ENCODE measurements at places on chromosomes 3 and 15.

- no peak for DNase-seq
Observed at GRCh38 chr15:66644000-66644787, 57.8 kb upstream of the SMAD6 start.

GRCh38 chr15:95948411-95948810, 382.1 kb upstream of the NR2F2 start:
- no peak for DNase-seq

- DNase-seq: no peak
Observed at GRCh38 chr3:24734019-24734418, 239.4 kb upstream of the THRB start.

DNA sequence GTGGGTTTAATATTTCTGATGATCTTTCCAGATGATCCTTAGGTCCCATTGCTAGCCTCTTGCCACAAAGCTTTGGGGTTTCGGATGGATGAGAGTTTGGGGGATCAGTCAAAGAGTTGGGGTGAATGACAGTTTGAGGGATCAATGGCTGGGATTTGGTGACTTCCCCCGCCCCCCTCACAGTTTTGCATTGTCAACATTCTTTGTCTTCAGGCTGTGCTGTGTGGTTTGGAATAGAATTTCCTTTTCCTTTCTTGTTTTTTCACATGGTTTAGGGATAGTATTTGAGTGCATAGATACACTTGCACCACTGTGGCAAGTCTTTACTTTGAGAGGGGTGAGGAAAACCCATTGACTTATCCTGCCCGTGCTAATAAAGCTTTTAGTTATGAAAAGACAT, 14.3 kb downstream of the MEF2A start:
- no peak for DNase-seq

GRCh38 chr3:100615684-100616083, 6.3 kb downstream of the ADGRG7 start:
- DNase-seq: peak; percentile 34

DNA sequence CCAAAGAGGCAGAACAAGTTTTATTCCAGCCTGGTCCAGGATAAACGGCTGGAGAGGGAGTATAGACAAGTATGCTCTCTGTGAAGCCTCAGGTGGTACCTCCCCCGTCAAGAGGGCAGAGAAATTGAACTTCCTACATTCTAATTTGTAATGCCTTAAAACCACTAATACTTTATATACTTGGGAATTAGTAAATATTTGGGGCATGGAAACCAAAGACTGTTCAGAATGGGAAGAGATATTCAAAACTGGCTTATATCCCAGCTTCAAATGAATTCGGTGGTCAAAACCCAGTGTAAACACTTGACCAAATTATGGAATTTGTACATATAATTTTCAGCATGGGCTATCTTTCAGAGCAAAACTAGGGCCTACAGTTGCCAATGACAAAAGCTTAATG, 122.6 kb downstream of the FBN1 start:
- no peak for DNase-seq

- no peak for DNase-seq
Observed at GRCh38 chr3:141228395-141228794, 3.2 kb upstream of the PXYLP1 start.

- DNase-seq: peak; percentile 3
Observed at GRCh38 chr3:192444096-192444790, 283.1 kb downstream of the FGF12 start.

DNA sequence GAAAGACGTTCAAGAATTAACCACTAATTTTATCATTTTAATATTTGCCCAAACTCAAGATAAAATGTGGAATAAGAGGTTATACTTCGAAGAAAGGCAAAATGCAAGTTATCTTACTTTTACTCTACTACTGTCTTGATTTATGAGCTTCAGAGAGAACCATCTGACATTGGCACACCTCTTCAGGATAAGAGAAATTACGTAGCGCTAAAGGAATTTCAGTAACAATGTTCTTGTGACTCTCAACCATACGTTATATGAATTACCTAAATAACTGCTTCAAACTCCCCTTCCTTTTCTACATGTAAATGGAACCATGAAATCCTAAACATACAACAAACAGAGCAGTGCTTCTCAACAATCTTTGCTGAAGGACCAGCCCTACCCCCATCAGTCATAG, 96.8 kb downstream of the ZNF385D start:
- DNase-seq: no peak

GRCh38 chr3:192395506-192395905, 331.8 kb downstream of the FGF12 start:
- no peak for DNase-seq

DNA sequence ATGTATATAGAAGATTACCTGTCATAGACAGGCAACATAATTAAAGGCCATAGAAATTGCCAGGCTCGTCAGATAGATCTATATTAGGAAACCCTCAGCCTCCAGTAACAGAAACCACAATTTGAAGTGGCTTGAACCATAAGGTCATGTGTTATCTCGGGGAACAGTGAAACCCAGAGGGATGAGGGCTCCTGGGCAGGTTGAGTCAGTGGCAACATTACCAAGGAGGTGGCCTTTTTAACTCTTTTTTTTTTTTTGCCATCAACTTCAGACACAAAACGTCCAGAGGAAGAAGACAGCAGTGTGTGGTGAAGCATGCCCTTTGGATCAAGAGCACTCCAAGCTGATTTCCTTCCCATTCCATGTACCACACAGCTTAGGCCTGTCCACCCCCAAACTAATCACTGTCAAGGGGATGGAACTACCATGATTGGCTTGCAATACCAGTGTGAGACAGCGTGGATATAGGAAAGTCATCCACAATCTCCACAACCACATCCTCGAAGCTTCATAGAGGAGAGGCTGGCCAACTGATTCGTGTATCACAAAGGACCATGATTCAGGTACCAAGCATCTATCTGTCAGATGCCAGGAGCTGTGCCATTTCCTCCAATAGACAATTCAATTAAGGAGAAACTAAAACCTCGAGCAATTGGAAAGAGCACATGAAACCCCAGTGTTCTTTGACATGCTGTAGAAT, 999 bp upstream of the KIF7 start:
- no peak for DNase-seq

GRCh38 chr15:100783760-100784492, 95.7 kb upstream of the ALDH1A3 start:
- DNase-seq: no peak

- no peak for DNase-seq
Observed at GRCh38 chr3:152516216-152516615, 247.5 kb downstream of the MBNL1 start.

GRCh38 chr15:99477791-99478471, 87.9 kb upstream of the MEF2A start:
- DNase-seq: no peak

- no peak for DNase-seq
Observed at GRCh38 chr3:119351581-119351980, 57.4 kb downstream of the ARHGAP31 start.

DNA sequence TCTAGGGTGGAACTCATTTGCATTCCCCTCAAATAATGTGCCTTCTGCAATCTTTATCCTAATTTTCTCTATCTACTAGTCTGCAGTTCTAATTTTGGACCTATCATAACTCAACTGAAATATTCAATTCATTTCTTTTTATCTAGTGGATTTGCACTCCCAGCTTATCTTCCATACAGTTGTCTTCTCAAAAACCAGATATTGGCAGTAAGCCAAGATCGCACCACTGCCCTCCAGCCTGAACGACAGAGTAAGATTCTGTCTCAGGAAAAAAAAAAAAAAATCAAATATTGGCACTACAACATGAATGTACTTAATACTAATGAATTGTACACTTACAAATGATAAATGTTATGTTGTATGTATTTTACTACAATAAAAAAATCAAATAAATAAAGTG, 18.0 kb upstream of the CHMP2B start:
- no peak for DNase-seq

GRCh38 chr15:42404461-42405235, 45.3 kb downstream of the CAPN3 start:
- no peak for DNase-seq

DNA sequence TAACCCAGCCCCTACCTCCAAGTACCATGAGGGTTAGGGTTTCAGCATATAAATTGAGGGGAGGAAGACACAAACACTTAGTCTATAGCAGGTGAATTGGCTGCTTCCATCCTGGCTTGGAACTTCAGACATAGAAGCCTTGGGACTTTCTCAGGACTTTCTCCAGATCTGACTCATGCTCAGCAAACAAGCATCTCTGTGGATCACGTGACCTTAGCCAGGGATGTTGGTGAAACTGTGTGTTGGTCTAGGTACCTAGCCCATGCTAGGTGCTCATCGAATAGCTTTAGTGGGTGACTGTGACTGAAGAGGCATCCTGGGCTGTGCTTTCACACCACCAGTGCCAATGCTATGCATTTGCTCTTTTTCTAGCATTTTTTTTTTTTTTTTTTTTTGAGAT, 58.9 kb downstream of the CD47 start:
- no peak for DNase-seq

GRCh38 chr3:163879172-163879571, 1199.1 kb downstream of the SI start:
- no peak for DNase-seq

DNA sequence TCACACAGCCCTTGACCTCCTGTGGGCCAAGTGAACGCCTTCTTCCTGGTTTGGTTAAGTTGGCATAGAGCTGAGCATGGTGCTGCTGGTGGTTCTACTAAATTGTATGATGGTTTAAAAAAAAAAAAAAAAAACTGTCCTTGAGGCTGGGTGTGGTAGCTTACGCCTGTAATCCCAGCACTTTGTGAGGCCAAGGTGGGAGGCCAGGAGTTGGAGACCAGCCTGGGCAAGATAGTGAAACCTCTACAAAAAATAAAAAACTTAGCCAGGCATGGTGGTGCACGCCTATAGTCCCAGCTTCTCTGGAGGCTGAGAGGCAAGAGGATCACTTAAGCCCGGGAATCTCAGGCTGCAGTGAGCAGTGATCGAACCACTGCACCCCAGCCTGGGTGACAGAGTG, 58.9 kb upstream of the FLNB start:
- DNase-seq: no peak

GRCh38 chr3:57959423-57960173, 48.6 kb upstream of the FLNB start:
- DNase-seq: no peak

DNA sequence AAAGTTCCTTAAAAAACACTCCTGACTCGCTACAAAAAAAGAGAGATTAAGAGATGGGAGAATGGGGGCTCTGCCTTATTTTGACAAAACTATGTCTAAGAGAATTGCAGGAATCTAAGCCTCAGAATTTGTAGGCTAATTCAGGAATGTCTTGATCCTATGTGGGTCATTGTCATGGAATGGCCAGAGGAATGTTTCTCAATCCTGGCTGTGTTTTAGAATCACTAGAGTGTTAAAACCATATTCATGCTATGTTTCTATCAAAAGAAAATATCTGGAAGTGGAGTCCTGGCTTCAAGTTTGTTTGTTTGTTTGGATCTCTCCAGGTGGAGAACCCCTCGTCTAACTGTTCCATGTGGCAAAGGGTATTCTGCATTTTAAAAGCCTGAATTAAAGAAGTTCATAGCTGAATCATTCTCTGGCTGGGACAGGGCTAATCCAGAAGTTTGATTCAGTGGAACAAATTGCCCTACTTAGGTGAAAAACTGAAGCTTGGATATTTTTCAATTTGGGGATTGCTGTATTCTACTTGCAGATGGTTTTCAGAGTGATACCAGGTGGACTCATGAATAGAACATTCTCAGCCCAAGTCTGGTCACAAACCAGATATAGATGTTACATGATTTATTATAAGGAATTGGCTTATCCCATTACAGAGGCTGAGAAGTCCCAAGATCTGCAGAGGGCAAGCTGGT, 28.2 kb downstream of the GJD2 start:
- DNase-seq: no peak

GRCh38 chr3:70180664-70181063, 131.8 kb downstream of the MDFIC2 start:
- DNase-seq: no peak

DNA sequence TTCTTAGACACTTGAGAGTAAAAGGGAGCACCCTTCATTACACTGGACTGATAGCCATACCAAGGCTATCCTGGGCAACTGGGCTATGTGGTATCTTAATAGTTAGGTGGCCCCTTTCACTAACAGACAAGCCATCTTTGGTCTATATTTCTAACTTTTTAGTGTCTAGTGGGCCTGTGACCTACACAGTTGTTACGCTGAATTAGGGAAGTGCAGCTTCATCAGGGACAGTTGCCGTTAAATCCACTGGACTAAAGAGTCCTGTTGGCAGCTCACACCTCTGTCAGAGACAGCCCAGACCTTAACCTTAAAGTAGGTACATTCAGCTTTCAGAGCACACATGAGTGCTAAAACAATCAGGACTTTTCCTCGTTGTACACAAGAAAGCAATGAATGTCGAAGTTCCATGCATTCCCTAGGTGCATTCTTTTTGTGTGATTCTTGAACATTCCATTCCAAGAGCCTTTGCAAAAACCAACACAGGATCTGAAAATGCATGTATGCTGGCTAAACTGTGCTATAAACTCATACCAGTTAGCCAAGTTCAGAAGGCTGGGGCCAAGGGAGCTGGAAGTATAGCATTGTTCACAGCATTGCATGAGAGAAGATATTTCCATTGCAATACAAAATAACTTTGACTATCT, 230.2 kb upstream of the EIF1B start:
- DNase-seq: peak; percentile 91

DNA sequence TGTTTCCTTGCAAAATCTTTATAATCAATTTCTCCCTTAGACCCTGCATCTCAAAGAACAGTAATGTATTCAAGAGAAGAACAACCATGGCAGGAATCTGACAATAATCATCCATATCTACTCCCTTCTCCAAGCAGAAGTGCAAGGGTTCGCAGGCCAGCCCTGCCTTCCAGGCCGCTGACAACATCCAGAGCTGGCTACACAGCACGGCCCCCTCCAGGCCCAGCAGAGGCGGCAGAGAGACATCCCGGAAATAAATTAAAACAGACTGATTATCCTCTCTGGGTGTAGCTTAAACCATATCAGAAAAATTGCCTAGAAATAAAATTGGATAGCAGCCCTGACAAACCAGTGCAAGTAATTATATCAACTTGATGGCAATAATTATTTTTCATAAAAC, 223.3 kb downstream of the FAM43A start:
- no peak for DNase-seq

- DNase-seq: no peak
Observed at GRCh38 chr3:73885862-73886261, 261.1 kb upstream of the PDZRN3 start.

- DNase-seq: peak; percentile 52
Observed at GRCh38 chr15:51227940-51228732, 110.3 kb downstream of the CYP19A1 start.

GRCh38 chr3:38725726-38726419, 76.4 kb upstream of the SCN5A start:
- no peak for DNase-seq

Measured in AG04449 (cell line).